ENCODE measurements at places on chromosomes 12 and 14.

DNA sequence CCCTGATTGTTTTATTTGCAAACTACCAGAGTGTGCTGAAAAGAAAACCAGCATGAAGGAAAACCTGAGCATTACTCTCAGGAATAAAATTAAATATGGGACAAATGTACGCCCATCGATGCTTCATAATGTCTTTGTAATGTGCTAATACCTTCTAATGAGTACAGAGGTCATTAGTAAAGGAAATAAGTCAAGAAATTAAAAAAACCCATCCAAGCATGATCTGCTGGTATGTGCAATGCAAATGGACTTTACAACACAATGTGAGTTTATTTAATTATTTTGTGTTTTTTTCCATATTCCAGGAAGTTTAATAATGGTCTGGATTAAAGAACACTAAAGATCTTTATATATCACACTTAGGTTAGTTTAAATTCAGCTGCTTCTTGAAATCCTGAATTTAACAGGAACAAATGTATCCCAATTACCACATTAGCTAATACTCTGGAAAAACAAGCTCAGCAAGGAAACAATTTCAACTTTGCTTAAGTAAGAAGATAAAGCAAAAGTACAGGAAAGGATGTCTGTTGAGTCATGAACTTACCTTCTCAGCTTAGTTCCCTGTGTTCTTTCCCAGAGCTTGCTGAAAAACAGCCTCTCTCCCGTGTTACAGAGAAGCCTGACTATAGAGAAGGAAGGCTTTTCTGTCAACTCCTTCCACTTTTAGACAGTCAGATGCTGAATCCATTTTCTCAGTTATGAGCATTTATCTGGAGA is 179.3 kb upstream of the TMEM260 start:
- DNase-seq: no peak

- DNase-seq: no peak
Observed at GRCh38 chr12:82740129-82741000, 53.7 kb downstream of the TMTC2 start.

- no peak for DNase-seq
Observed at GRCh38 chr12:2844786-2845185, 10.0 kb upstream of the NRIP2 start.

GRCh38 chr12:49870501-49871262 is 27.8 kb upstream of the BCDIN3D start:
- no peak for DNase-seq

DNA sequence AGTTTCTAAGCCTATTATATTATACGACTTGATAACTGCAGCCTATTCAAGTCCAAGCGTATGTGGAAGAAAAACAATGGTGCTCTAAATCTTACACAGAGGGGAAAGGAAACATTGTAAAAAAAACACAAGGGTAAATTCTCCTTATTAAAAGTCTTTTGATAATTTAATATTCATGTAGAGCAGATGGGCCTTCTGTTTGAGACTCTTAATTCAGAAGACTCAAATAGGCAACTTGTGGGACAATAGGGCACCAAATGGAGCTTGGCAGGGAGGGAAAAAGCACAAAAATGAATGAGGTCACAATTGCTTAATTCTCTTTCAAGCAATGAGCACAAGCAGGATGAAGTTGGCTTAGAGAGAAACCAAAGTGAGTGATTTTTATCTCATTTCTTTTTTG is 159.4 kb downstream of the NELL2 start:
- DNase-seq: no peak

DNA sequence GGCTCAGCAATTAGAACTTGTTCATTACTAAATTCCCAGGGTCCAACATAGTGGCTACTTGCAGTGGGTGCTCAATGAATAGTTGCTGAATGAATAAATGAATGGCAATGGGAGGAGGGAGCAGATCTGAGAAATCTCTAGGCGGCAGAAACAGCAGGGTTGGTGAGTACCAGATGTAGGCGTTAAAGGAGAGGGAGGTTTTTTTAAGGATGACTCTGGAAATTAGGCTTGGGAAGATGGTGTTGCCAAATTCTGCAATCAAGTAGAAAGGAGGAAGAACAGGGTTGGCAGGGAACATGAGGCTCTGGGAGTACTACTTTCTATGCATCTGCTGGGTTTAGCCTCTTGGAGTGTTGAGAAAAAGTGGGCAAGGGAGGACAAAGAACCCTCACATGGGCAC is 207.1 kb downstream of the APAF1 start:
- no peak for DNase-seq

GRCh38 chr14:88553886-88554456 is 836 bp downstream of the PTPN21 start:
- DNase-seq: no peak

GRCh38 chr12:48374164-48374563 is 23.4 kb upstream of the ZNF641 start:
- no peak for DNase-seq

DNA sequence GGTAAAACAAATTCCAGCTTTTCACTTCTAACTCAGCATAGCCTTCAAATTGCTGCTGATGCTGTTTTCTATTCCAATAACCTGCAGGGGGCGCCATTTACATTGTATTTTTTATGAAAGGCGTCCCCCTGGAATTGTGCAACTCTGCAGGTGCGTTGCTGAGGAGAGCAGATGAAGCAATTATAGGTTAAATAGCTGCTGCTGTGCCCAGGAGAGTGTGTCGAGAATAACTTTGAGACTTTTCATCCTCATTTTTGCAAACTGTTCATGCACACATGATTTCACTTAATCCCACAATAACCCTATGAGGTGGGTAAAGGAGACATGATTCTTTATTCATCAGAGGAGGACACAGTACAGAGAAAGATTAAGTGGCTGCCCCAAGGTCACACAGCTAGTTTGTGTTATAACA is 75.7 kb downstream of the MYRFL start:
- DNase-seq: no peak

GRCh38 chr14:50529288-50530179 is 2.8 kb downstream of the MAP4K5 start:
- DNase-seq: no peak

- no peak for DNase-seq
Observed at GRCh38 chr12:4134448-4135263, 138.9 kb upstream of the CCND2 start.

Data from forelimb muscle (tissue), 1 donor.